SHP77 (cell line): ENCODE measurements at places on chromosomes 1 and 21.

DNA sequence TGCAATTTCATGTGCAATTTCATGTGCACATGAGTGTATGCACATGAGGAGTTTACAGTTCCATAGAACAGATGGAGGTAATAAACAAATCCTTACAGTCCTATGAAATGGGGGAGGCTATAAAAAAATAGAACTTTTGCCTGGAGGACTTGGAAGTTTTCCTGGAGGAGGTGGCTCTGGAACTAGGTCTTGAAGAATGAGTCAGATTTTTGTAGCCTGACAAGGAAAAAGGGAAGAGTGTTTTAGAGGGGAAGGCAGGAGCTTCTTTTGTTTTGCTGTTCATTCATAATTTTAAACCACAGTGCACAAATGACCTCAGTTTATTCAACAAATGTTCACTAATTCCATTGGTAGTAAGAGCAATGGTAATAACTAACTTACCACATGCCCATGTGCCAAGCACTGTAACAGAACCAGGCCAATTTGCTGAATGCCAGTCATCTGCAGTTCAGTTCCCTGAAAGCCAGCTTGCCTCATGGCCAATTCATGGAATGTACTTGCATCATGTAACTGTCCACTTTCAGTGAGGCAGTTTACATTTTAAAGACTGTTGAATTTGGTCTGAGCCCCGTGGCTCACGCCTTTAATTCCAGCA is 2.7 kb downstream of the DIO1 start:
- DNase-seq, result no peak

GRCh38 chr1:156012051-156012817 is 8.5 kb downstream of the SSR2 start:
- DNase-seq, result no peak

DNA sequence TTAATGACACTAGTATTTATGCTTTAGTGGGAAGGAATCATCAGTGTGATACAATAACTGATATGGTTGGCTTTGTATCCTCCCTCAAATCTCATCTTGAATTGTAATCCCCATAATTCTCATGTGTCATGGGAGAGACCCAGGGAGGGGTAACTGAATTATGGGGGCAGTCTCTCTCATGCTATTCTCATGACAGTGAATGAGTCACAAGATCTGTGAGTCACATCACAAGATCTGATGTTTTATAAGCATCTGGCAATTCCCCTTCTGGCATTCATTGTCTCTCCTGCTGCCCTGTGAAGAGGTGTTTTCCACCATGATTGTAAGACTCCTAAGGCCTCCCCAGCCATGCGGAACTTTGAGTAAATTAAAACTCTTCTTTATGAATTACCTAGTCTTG is 1760.3 kb downstream of the NCAM2 start:
- DNase-seq, result no peak

- no peak for DNase-seq
These were observed 36.7 kb downstream of the FAM163A start for GRCh38 chr1:179779645-179780272.

DNA sequence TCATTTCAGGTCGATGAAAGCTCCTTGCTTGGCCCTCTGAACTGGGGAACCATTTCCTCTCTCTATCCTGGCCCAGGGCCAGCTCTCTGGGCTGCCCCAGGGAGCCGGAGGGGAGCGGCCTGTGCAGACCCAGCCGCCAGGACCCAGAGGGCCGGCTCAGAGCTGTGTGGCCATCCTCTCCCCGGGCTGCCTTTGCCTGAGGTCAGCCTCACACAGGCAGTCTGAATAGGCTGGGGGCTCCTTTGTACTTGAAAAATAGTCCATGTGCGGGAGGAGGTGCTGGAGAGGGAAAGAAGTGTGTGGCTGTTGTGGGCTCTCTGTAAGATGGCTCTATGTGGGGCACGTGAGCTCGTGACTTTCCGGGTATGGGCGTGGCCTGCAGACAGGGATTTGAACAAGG is 275.1 kb upstream of the VAMP3 start:
- no peak for DNase-seq

DNA sequence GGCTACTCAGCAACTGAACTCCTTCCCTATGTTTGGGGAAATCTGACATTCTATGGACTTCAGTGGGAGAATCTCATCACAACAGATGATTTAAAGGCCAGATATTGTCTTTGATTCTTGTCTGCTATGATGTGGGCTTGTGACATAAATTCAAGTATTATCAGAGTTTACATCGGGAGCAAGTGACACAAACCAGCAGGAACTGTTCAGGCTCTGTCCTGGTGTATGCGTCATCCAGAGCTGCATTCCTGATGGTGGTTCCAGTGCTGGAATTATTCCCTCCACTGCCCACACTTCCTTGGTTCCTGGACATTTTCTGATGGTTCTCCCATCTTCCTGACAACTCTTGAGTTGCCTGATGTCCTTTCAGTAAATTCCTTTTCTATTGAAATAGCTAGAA is 10.8 kb upstream of the LSM10 start:
- no peak for DNase-seq

DNA sequence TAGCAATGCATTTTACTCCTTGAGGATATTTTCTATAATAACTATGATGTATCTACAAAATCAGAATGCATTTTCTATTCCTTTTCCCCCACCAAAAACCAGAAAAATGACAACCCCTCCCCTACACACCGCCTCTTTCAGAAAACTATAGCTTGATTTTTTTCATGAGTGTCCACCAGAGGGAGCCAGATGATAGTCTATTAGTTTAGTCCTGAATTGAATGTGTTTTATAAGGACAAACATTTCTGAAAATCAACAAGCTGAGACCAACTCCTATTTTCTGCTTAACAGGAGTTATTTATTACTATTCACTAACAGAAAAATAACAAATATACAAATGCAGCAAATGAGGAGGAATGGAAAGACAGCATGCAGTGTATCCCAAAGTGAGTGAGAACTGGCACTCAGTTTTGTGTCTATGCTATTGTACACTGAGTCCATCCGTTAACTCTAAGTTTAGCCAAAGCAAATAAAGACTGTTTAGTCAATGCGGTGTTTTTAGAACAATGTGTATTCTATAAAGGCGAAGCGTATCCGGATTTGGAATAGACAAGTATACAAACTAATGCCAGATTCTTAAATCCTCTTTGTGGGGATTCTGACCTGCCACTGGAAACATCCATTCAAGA is 182.6 kb downstream of the VAV3 start:
- DNase-seq, result peak; percentile 41

GRCh38 chr21:28454564-28455252 is 538.0 kb downstream of the LTN1 start:
- no peak for DNase-seq

- DNase-seq, result no peak
These were observed 6.2 kb downstream of the NECTIN4 start for GRCh38 chr1:161082996-161083747.

- DNase-seq, result no peak
These were observed 22.6 kb downstream of the FAAP20 start for GRCh38 chr1:2172012-2172411.

GRCh38 chr1:119885903-119886783 is 10.2 kb downstream of the ADAM30 start:
- DNase-seq, result peak; percentile 9

- no peak for DNase-seq
These were observed 40.0 kb downstream of the LTN1 start for GRCh38 chr21:28952686-28953085.

DNA sequence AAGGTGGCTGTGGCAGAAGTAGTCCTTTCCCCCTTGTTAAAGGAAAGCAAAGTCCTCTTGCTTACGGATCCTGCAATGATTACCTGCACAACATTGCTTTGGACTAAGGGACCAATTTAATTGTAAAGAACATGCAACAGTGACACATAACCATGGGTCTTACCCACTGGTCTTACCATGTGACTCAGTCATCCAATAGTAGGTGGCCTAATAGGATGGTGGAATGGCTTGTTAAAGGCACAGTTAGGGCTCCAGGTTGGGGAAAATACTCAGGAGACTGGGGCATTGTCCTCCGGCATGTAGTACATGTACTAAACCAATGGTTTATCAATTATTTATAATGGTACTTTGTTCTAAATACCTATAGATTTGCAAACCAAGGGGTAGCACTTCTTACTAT is 2.1 kb upstream of the YIPF1 start:
- no peak for DNase-seq

- no peak for DNase-seq
These were observed 84.6 kb upstream of the SSX2IP start for GRCh38 chr1:84774669-84775534.
